ENCODE measurements at places on chromosomes 12 and 14. TPM values are rescaled to one million over a fixed set of nuclear protein-coding genes. Genes with fewer than 3 reads are reported as not detected.
A peak's percentile ranks its signal among the peaks of the same experiment; 100 is the strongest.

DNA sequence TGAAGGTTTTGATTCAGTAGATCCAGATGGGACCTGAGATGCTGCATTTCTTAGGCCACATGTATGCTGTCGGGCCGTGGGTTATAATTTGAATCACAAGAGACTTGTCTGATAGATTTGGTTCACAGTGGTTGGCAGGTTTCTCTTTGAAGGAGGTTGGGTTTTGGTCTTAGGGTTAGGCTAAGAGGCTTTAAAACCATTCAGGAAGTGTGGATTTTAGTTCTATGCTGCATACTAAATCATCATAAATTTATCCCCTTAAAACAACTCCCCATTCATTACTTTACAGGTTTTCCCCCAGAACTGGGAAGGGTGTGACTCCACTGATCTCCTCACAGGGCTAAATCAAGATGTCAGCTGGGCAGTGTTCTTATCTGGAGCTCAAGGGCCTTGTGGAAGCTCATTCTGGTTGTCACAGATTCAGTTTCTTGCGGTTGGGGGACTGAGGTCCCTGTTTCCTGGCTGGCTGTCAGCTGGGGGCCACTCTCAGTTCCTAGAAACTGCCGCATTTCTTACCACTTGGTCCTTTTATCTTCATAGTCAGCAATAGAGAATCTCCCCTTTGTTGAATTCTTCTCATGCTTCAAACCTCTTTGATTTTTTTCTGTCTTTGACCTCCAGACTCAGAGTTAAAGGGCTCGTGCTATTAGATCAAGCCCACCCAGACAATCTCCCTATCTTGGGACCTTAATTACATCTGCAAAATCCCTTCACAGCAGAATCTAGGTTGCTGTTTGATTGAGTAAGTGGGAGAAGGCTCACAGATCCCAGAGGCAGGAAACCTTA, 20.6 kb upstream of the PCNX1 start:
- DNase-seq = no peak

DNA sequence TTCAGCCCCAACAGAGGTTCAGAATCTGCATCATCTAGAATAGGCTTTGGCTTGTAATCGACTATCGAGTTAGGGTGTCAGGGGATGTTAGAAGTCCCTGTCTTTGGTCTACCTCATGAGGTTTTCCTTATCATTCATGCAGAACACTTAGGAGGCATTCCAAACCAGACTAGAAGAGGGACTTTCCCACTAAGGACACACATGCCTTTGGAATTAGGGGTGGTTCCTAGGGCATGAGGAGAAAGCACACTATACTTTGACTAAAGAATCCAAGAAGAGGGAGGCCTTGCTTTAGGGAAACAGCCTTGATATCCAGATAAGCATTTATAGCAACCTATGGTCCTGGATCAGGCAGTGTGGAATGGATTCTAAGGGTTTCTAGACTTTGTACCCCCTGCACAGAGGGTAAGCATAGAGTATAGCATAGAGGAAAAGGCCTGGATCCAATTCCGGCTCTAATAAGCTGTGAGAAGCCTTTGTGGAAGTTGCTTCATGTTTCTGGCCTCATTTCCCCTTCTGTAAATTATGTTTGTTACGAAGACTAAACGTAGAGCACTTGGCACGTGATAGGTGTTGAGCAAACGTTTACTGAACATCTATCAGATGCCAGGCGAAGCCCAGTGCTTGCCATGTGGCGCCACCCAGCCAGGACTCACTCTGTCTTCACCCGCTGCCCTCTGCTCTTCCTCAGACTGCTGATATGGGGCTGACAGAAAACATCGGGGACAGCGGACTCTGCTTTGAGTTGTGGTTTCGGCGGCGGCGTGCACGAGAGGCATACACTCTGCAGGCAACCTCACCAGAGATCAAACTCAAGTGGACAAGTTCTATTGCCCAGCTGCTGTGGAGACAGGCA, 13.2 kb downstream of the ZNF219 start:
- DNase-seq = no peak

- no peak for DNase-seq
Observed at GRCh38 chr12:114631242-114631641, 52.7 kb downstream of the TBX3 start.

- DNase-seq = no peak
Observed at GRCh38 chr14:34250959-34251358, 211.1 kb downstream of the SPTSSA start.

DPY19L2 gene
- total RNA-seq = 19.1 TPM

DNA sequence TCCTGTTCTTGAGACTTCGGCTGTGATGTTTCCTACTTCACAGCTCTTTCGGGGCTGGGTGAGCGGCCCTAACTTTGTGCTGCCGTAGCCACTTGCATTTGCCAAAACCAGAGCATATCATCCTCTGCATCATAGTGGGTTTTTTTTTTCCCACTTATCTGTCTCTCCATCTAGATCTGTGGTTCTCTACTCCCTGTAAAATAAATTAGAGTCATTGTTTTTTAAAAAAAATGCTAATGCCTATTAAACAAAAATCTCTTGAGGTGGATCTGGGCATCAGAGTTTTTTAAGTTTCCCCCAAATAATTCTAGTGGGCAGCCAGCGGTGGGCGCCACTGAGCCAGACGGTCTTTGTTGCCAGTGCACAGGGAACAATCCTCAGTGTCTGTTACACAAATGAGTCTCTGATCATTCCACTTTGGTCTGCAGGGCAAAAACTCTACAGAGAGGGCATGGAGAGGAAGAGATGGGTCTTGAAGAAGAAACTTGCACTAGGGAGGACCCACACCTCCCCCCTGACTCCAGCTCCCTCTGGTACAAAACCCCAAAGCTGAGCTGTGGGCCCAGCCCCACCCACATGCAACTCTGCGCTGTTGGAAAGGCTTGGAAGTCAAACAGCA, 62.4 kb upstream of the BCL2L14 start:
- DNase-seq = no peak

GRCh38 chr14:52735921-52736489, 6.0 kb downstream of the STYX start:
- no peak for DNase-seq

GRCh38 chr12:92471551-92471950, 231.2 kb upstream of the PLEKHG7 start:
- no peak for DNase-seq

DNA sequence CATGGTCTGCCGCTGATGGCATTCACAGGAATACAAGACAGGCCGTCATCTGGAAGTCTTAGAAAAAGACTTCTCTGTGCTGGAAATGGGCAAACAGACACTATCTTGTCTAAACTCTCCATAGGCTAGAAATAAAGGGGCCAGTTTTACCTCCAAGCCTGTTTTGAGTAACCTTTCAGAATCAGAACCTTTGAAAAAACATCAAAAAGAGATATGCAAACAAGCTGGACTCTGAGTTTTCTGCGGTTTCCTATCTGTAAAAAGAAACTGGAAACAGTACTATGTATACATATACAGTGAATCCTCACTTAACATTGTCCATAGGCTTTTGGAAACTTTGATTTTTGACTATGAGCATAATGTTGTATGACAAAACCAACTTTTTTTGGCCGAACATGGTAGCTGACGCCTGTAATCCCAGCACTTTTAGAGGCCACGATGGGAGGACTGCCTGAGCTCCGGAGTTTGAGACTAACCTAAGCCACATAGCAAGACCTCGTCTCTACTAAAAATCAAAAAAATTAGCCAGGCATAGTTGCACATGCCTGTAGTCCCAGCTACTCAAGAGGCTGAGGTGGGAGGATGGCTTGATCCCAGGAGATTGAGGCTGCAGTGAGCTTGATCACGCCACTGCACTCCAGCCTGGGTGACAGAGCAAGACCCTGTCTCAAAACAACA, 92.9 kb upstream of the MAX start:
- no peak for DNase-seq

DNA sequence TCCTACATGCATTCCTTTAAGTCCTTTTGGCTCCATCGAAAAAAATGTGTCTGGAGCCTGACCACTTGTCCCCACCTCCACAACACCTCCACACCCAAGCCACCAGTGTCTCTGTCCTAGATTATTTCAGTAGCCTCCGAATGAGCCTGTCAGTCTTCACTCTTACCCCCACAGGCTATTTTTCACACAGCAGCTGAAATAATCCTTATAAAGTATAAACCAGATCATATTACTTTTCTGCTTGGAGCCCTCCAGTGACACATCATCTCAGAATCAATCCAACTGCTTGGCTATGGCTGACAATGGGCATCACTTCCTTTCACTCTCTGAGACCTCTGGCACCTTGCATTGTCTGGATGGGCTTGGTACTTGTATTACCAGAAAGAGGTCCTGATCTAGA, 44.9 kb downstream of the BBS10 start:
- DNase-seq = peak; percentile 31

DNA sequence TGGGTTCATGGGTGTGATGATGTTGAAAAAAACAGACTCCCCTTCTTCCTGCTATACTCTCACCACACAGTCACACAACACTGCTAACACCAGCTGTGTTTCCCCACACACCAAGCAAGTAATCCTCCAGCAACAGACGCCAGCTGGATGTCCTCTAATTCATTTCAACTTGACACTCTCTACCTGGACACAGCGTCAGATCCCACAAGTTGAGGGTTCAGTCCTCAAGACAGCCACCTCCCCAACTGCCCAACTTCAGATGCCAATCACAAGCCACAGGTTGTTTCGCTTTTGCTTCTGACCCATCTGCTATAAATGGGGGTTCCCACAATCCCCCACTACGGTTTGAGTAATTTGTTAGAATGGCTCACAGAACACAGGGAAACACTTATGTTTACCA, 49.3 kb downstream of the TMEM30B start:
- no peak for DNase-seq

ADCY6 gene
- 45.7 TPM for total RNA-seq

PCNX1 gene
- 75.7 TPM for total RNA-seq

Data from tongue (tissue), 3 donors.